HTR-8/SVneo (cell line): ENCODE measurements at places on chromosomes 12 and 14.

- no peak for DNase-seq
Observed at GRCh38 chr12:82047446-82047845, 288.3 kb upstream of the PPFIA2 start.

GRCh38 chr14:50524060-50524459 is 8.3 kb downstream of the MAP4K5 start:
- DNase-seq = no peak

- DNase-seq = no peak
Observed at GRCh38 chr12:108341356-108341755, 2.2 kb upstream of the CMKLR1 start.

DNA sequence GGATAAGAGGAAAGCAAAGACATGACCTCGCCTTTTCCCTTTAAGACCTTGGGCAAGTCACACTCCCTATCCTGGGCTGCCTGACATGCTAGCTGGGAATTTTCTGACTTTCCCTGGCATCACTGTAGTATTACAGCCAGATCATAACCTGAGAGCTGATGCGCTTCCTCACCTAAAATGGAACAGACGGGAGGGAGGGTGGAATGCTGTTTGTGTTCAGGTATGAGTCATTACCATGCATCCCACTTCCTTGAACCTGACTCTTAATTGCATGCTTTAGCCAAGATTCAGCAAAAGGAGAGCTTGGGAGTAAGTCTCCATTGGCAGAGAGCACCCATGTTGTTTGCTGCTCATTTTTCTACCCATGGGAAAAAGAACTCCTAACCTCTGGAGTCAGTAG is 156.5 kb downstream of the KCNK10 start:
- no peak for DNase-seq

GRCh38 chr12:58584880-58585279 is 335.4 kb downstream of the LRIG3 start:
- DNase-seq = no peak
